Stimulated activated CD8-positive, alpha-beta memory T cell treated with anti-CD3 and anti-CD28 coated beads, Interleukin-15, amount 100 ng/mL, for 4 hours (primary cell): ENCODE measurements at places on chromosomes 1 and 21.

- no peak for DNase-seq
Measured at GRCh38 chr1:162111572-162111971, 42.1 kb downstream of the NOS1AP start.

GRCh38 chr1:235206533-235207208, 45.6 kb upstream of the RBM34 start:
- DNase-seq, result no peak

- DNase-seq, result no peak
Measured at GRCh38 chr1:235918032-235918431, 51.3 kb upstream of the LYST start.

DNA sequence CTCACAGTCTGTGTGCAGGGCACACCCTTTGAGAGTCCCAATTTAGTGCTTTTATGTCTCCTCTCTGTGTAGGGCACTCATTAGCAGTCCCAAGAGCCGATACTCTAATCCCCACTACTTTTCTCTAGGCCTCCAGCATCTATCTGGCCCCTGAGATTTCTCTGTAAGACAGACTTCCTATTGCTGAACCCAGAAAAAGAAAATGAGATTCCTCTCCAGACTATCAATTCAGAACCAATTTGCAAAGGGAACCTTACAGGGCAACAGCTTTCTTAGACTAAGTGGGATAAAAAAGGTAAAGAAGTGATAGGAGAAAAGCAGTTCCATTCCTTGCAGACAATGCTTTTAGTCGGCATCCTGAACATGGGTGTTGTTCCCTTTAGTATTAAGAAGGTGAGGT, 172.2 kb downstream of the EDEM3 start:
- no peak for DNase-seq

- no peak for DNase-seq
Measured at GRCh38 chr1:228478326-228478725, 8.9 kb upstream of the RNF187 start.

DNA sequence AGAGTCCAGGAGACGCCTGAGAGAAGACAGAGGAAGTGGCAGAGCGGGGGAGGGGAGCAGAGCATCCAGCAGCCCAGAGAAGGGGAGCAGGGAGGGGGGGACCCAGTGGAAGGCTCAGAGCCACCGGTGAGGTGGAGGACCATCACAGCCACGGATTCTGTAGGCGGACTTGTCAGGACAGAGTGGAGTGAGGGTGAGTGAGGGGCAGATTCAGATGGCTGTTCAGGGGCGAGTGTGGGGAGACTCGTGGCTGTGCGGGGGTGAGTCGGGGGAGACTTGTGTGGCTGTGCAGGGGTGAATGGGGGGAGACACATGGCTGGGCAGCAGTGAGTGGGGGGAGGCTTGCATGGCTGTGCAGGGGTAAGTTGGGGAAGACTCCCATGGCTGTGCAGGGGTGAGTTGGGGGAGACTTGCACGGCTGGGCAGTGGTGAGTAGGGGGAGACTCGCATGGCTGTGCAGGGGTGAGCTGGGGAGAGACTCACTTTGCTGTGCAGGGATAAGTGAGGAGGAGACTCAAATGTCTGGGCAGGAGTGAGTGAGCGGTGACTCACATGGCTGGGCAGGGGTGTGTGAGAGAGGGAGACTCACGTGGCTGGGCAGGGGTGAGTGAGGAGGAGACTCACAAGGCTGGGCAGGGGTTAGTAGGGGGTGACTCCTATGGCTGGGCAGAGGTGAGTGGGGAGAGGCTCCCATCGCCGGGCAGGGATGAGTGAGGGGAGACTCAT, 56.8 kb upstream of the ABCG1 start:
- DNase-seq, result no peak

GRCh38 chr1:28801461-28801860, 10.5 kb upstream of the OPRD1 start:
- no peak for DNase-seq

GRCh38 chr1:39418236-39418635, 73.2 kb upstream of the BMP8A start:
- DNase-seq, result no peak

DNA sequence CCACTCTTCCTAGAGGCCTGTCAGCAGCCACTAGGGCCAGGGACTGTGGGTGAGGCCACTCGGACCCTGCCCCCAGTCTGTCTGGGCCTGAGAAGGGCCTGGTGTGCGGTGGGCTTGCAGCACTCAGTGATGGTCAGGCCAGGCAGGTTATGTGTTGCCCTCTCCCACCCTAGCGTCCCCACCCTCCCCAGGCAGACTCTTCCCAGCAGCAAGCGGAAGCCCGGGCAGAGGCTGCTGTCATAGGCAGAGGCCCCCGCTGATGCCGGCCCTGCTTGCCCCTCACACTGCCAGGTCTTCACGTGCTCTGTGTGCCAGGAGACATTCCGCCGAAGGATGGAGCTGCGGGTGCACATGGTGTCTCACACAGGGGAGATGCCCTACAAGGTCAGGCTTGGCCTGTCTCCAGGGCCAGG, 6.6 kb downstream of the ZBTB48 start:
- DNase-seq, result no peak

DNA sequence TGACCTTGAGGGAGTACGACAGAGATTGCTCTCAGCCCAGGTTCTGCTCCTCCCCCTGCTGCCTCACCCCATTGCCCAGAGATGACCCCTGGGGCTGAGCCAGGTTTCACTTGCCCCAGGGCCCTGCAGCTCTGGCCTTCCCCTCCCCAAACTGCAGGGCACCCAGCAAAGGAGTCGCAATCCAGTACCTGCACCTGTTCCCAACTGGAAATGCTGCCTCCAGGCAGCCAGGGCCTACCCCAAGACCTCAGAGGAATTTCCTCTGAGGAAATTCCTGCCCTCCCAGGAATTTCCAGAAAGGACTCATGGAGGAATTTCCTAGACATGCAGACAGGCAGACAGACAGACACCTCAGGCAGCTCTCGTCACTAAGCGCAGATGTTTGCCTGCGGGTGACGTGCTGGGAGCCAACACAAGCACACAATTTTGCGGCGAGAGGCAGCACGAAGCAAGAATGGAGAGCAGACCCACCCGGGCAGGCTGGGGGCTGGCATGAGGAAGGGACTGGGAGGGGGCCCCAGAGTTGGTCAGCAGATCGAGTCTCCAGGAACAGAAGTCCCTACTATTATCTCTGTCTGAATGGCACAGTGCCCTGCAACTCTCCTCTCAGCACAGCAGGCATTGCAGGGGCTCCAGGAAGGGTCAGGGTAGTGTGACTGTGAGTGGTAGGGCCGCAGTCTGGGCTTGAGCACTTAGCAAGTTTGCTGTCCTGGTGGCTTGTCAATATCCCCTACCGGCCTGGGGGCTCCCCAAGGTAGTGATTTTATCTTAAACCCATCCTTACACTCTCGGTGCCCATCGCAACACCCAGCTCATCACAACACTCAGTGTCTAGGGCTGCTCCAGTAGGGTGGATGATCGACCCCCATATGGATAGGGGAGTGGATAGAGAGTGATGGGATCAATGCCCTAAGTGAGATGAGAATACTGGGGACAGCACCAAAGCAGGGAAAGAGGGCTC, 2.9 kb upstream of the EFNA1 start:
- no peak for DNase-seq
